ENCODE measurements at places on chromosomes 3 and 15.

- DNase-seq, result no peak
Measured at GRCh38 chr15:77034695-77035489, 36.0 kb downstream of the TSPAN3 start.

- no peak for DNase-seq
Measured at GRCh38 chr3:194369522-194370279, at the start of gene LRRC15. LRRC15 (minus strand) TSS chr3:194369743; CDS start chr3:194361043, 8,700 bp downstream.

DNA sequence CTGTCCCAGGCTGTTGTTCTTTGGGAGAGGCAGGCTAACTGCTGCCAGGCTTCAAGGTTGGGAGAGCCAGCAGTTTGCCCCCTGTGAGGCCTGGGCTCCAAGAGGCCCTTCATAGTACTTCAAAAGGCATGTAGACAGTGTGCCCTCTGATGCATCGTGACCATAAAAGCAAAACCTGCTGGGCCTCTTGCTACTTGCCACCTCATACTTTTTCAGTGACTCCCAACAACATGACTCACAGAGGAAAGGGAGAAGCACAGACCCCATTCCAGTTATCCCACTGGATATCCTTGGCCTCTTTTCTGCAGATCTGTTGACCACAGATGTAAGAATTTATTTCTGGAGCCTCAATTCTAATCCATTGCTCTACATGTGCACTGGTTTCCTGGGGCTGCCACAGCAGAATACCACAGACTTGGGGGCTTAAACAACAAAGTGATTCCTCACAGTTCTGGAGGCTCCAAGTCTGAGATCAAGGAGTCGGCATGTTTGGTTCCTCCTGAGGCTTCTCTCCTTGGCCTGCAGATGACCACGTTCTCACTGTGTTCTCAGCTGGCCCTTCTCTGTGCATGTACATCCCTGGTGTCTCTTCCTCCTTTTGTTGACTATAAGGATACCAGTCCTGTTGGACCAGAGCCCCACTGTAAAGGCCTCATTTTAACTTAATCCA is 8.9 kb upstream of the NSMCE3 start:
- no peak for DNase-seq

DNA sequence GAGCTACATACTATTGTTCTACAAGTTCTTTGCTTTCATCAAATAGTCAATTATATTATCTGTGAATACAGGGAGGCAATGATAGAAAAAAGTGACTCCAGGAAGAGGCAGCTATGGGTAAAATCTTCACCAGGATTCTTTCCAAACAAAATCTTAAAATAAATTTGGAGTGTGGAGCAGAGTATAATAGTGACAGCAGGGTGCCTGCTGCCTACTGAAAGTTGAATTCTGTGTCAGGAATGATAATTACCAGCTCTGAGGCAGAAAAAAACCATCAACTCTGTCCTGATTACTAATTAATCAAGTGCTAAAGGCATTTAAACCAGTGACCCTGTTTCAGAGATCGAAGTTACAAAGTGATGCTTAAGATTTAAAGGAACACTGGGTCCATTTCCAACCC is 148.0 kb downstream of the DIPK2A start:
- DNase-seq, result no peak

GRCh38 chr3:68973639-68974038 is 39.8 kb downstream of the EOGT start:
- no peak for DNase-seq

- DNase-seq, result no peak
Measured at GRCh38 chr15:70741107-70741531, 22.2 kb downstream of the UACA start.
